HAP-1 (cell line): ENCODE measurements at places on chromosomes 11 and 22.

DNA sequence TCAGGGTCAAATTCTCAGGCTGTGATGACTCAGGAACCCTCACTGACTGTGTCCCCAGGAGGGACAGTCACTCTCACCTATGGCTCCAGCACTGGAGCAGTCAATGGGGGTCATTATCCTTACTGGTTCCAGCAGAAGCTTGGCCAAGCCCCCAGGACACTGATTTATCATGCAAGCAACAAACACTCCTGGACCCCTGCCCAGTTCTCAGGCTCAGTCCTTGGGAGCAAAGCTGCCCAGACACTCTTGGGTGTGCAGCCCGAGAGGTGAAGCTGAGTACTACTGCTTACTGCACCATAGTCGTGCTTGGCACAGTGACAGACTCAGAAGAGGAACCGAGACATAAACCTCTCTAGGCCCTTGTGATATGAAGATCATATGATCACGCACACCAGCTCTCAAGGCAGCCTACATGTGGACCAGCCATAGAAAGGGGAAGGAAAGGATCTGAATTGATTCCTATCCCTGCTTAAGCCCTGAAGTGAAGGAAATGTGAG lies 58.2 kb downstream of the ZNF280B start:
- DNase-seq: no peak

DNA sequence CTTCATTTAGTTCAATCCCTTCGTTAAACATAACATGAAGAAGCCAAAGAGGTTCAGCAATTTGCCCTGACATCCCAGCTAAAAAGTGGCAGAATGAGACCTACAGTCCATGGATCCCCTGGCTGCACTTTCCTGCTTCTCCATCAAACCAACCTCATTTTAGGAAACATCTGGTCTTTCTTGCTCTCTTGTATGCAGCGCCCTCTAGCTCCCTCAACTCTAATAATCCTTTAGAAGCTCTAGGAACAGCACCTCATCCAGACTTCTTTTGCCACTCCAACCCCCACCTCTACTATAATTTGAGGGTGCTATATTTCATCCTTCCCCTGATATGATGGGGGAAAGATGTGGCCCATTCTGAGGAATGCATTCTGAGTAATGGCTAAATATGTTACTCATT lies 7.4 kb downstream of the CNTF start:
- DNase-seq: peak; percentile 34

DNA sequence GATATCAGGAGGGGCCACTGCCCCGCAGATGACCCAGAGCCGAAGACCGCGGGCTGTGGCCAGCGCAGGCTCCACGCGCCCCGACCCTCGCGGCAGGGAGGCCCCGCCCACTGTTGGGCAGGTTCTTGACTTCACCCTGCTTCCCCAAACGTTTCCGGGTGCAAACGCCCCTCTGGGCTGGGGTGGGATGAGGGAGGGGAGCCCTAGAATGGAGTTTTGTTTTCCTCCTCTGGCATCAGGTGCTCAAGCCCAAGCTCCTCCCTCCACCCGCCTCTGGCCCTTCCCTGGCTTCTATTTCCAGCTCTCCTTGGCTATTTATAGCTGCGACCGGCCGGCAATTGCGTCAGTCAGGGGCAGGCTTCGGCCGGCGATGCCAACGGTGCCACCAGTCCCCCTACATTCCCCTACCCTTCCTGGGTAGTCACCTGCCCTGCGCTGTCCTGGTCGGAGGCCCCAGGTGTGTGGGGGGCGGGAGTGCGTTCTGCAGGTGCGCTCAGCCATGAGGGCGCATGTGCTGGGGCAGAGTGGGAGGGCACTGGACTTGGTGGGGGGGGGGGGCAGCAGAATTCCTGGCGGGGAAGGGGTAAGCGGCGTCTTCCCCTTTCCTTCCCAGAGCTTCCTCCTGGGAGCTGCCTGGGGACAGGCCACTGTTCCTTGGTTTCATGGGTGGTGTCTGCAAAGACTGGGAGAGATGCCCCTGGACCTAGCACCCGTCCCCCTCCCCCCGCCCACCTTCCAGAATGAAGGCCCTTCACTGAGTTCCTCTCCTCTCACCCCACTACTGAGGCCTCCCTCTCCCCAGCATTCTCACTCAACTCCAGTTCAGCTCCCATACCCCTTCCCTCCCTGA lies 23.6 kb downstream of the DUSP8 start:
- DNase-seq: peak; percentile 32

GRCh38 chr11:27367881-27368280 lies 4.9 kb upstream of the CCDC34 start:
- DNase-seq: no peak

GRCh38 chr11:39236916-39237315 lies 2222.5 kb downstream of the LRRC4C start:
- no peak for DNase-seq

DNA sequence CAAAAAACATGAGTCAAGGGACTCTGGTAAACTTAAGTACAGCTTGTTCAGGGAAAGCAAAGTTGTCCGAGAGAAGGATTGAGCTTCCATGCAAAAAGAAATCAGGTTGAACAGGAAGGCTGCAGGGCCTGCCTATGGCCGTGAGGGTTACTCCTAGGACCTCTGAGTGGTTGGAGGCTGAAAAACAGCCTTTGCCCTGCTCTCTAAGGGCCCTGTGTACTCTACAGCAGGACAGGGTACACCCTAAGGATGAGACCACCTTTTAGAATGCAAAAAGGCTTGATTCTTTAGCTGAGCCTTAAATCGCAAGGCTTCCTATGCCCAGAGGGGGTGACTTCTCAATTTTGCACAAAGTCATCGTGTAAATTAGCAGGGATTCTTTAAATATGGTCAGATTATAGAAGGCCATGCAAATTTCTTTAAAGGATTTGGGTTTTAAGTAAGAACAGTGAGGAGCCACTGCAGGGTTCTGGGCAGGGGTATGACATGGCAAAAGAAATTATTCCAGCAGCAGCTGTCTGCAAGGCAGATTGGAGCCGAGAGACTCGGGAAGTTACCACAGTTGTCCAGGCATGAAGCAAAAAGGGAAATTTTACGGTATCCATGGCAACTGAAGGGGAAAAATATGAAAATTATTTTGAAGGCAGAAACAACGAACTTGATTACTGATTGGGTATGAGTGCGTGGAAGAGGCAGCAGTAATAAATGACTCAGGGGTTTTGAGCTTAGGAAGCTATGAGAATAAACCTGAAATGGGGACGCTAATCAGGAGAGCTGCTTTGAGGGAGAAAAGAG lies 91.8 kb downstream of the FAM76B start:
- no peak for DNase-seq

DNA sequence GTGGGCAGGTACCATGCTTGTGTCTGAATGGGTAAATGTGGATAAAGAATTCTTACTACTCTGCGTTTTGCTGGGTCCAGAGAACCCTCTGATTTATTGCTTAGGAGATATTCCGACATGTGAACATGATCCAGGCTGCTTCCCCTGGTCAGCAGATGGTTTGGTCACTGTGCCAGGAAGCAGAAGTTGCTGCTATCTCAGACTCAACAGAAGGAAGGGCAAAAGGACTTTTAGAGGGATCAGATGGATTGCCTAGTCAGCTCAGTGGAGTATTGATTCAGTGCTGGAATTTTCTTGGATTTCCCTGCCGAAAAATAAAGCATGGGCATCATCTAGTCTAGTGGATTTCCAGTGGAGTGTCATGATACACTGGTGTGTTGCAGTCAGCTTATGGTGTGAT lies 440.1 kb downstream of the NTM start:
- no peak for DNase-seq

DNA sequence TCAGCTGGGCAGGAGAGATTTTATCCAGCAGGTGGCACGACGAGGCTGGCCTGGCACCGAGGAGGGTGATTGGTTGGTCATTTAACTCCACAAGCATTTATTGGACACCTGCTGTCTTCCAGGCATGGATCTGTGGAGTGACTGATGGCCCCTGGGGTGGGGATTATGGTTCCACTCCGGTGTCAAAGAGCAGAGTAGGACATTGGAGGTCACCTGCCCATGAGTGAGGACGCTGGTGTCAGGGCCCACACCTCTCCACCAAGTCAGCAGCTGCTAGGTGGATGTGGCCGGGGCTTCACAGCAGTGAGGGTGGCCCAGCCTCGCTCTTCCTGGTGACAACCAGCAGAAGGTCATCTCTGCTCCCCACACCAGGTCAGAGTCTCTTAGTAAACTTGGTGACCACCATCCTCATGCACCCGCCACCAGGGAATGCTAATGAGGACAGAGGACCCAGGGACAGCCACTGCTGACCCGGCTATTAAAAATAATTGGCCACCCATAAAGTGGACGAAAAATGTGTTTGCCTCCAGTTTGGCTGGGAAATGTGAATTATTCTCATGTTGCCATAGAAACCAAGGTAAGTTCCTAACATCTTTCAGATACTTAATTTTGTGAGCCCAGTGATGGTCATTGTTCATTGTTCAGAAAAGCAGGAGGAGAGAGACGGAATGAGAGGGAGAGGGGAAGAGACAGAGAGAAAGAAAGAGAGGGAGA lies 428.7 kb downstream of the TBC1D22A start:
- no peak for DNase-seq

- DNase-seq: no peak
Measured at GRCh38 chr11:116182356-116182966, 590.3 kb downstream of the BUD13 start.

GRCh38 chr11:107413352-107413751 lies 44.3 kb downstream of the CWF19L2 start:
- no peak for DNase-seq

GRCh38 chr11:4848908-4849532 lies at the start of gene OR51S1:
Gene OR51S1 (minus strand): TSS chr11:4849208. CDS start chr11:4849208, 0 bp downstream.
- DNase-seq: no peak

DNA sequence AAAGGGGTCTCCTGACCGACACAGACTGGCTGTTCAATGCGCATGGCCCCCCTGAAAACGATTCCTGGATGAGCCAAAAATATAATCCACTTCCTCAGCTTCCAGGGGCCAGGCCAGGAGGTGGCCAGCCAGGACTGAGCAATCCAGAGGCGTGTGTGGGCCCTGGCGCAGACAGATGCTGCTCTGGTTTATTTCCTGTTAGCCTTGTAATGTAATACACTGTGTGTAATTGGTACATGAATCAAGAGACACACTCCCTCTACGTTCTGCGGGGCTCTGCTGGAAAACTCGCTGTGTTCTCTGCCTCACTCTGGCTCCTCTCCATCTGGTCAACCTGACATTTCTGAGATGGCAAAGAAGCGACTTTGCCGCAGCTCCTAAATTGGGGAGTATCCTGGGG lies 26.3 kb upstream of the ISX start:
- no peak for DNase-seq

DNA sequence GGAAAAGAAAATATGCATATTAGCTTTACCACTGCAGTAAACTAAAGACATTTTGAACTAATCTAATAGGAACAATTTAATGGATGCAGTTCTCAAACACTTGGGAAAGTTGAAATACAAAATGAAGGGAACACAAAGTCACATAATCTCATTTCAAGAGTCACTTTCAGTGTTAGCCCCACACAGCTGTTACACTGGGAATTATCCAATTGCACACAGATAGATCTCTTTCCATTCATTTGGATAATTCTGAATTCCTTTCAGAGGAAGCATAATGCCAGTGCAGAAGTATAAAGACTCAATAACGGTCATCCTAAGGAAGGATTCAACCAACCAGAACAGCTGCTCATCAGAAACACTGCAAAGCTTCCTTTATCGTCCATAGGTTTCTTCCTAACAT lies 173.3 kb downstream of the GRIA4 start:
- no peak for DNase-seq

- no peak for DNase-seq
Measured at GRCh38 chr11:44281151-44281550, 28.8 kb downstream of the ALX4 start.

GRCh38 chr11:103086461-103086860 lies 5.5 kb downstream of the DCUN1D5 start:
- DNase-seq: no peak

DNA sequence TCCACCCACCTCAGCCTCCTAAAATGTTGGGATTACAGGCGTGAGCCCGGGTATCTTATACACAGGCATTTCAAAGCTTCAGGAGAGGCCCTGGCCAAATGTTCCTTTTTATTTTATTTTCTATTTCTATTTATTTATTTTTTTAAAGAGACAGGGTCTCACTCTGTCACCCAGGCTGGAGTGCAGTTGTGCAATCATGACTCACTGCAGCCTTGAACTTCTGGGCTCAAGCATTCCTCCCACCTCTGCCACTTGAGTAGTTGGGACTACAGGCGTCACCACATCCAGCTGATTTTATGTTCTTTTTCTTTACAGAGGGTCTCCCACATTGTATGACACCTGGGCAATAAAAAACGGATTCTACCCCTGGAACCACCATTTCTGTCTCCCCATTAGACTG lies 71.2 kb downstream of the FBXO7 start:
- no peak for DNase-seq

GRCh38 chr11:7892059-7892699 lies 38.9 kb downstream of the OR10A6 start:
- no peak for DNase-seq

GRCh38 chr11:114159320-114159719 lies 99.8 kb downstream of the ZBTB16 start:
- DNase-seq: no peak

GRCh38 chr11:18203723-18204122 lies 31.1 kb downstream of the MRGPRX4 start:
- peak; percentile 23 for DNase-seq

- no peak for DNase-seq
Measured at GRCh38 chr22:50058906-50059880, 1.1 kb upstream of the TTLL8 start.

- DNase-seq: no peak
Measured at GRCh38 chr22:30183861-30184278, 62.7 kb downstream of the LIF start.

- no peak for DNase-seq
Measured at GRCh38 chr11:35116245-35116644, 22.7 kb upstream of the CD44 start.

DNA sequence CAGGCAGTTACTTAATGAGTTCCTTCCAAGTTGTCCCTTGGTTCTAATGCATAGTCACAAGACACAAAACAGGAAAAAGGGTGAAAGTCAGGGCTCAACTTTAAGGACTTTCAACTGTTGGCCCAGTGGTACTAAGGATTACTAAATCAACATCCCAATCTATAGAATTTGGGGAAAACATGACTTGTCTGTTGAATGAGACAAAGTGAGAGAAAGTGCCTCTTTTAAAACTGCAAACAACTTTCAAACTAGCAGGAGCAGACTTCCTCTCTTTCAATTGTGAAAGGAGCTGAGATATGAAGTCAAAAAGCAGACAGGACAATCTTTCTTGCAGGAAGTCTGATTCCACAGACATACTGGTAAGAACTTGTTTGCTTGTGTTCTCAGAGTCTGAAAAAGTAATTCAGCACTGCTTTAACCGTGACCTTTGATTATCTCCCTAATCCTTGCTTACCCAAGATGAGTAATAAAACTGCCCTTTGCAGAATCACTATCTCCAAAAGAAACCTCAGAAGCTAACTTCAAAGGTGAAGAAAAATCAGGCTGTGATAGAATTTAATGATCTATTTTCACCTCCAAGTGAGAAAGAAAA lies 960.7 kb upstream of the RAG2 start:
- DNase-seq: no peak

DNA sequence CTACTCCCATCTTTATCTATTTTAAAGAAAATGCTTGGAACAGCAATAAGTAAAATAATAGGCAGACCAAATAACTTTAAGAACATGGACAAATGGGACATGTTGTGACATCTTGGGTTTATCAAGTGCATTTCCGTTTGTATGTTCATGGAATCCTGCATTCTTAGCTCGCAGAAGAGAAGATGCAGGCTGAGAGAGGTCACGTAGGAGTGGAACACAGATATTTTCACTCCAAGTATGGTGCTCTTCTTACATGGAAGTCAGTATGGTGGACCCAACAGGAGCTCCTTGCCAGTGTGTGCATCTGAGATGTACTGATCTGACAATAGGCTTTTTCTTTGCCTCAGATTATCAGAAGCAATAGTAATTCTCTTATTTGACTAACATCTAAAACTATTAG lies 1.7 kb downstream of the E2F8 start:
- no peak for DNase-seq
